Stimulated activated CD4-positive, alpha-beta T cell treated with anti-CD3 and anti-CD28 coated beads, Interleukin-12 subunit alpha, Interleukin-12 subunit beta, amount 100 ng/mL, for 48 hours (primary cell): ENCODE measurements at places on chromosomes 2 and 18.

GRCh38 chr18:48454261-48454757 is 45.1 kb upstream of the ZBTB7C start:
- no peak for DNase-seq

- DNase-seq, result no peak
These were observed 130.2 kb downstream of the EXOC6B start for GRCh38 chr2:72695676-72696075.

DNA sequence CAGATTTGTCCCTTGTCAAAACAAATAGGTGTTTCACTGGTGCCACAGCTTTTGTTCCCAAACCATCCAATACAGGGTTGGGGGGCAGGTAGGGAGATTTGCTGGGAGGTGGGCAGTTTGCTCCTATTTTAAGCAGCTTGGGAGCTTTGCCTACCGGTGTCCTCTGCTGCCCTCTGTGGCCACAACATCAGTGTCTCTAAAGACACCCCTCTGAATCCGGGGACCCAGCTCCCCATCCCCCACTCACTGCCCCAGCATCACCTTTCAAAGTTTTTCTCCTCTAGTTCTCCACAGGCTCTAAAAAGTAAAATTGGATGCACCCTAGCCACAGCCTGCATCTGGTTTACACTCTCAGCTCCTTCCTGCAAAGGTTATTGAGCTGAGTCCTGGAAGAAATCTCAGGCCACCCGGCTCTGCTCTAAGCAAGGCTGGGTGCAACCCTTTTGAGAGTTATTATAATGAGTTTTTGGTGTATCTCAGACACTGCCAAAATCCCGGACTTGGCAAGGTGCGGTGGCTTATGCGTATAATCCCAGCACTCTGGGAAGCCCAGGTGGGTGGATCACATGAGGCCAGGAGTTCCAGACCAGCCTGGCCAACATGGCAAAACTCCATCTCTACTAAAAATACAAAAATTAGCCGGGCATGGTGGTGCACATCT is 2.9 kb upstream of the EPAS1 start:
- no peak for DNase-seq

- DNase-seq, result no peak
These were observed 23.4 kb upstream of the C1QL2 start for GRCh38 chr2:119181791-119182445.

DNA sequence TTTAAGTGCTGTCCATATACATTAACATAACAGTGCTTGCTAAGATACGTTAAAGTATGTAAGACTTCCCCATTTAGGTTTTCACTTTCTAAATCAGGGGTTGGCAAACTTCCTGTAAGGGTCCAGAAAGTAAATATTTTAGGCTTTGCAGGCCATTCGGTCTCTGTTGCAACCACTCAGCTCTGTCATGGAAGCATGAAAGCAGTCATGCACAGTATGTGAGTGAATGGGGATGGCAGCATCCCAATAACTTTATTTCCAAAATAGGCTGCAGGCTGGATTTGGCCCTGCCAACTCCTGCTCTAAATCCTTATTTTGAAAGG is 128.7 kb downstream of the PLA2R1 start:
- DNase-seq, result no peak

DNA sequence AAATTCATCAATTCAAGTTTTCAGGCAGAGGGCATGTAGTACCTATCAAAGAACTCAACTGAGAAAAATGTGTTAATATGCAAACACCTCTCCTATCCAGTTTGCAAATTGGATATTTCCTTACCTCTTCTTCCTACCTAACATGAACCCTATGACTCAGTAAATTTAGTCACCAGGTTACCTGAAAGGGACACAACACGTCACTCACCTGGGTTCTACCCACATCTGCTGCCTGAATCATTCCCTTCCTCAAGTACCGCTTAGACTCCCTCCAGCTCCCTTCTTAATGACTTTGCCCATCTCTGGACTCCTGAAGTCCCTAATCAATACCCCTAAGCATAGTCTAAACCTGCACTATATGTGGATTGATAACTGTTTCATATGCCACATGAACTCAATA is 10.4 kb downstream of the ANKRD44 start:
- no peak for DNase-seq

DNA sequence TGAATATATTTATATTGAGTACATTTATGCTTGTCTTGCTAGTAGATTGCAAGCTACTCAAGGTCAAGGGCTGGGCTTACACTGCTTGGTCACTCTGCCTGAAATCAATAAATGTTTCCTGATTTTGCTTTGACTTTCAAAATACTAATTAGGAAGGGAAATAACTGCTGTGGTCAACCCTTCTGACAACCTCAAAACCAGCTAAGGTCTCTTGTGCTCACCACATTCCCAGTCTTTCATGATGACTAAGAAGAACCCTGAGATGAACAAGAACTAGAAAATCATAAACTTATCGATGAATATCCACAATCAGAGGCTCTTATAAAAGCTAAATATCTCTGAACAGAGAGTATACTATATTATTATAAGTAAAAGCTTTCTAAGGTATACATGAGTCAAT is 33.3 kb downstream of the ABCB11 start:
- no peak for DNase-seq

DNA sequence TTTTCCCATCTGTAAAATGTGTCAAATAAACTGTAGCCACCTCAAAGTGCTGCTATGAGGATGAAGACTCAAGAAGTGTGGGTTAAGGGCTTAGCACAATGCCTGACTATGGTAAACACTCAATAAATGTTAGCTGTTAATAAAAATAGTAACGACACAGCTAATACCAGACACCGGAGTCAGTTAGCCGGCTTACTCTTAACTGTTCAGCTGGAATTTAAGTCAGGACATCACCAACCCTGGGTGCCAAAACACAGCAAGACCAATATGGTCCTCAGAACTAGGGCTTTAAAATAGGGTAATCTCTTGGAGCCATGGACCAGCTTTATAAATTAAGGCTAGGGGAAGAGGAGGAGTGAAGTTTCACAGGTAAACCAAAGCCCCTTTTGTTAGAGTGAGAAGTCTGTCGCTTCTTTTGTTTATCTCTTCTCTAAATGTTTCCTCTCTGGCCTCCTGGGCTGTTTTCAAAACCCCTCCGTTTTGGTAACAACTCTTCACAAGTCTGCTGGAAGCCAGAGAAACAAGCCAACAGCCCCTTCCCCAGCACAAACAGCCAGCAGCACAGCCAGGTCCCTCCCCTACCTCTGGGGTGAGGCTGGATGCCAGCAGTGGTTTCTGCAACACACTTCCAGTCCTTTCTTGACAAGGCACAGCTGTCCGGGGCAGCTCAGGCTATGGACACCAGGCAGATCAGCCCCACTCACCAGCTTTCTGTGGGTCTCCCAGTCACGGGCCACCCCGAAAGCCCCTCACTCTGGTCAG is 13.8 kb upstream of the FZD7 start:
- no peak for DNase-seq

DNA sequence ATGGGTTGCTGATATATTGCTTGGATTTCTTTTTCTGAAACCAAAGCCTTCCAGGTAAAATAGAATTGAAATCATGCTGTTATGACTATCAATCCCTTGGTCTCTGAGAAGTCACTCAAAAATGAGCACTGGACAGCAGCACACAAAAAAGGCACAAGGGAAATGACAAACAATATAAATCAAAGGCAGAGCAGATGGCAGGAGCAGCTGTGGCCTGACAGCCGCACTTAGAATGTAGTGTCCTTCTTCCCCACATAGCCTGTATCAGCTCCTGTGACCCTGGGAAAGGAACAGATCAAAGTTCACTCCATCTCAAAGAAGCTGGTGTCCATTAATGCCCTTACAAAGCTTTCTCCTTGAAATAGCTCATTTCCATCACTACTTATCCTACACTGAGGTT is 326.7 kb downstream of the SUCLG1 start:
- DNase-seq, result no peak

GRCh38 chr2:92073036-92073814 is 2798.0 kb upstream of the TEKT4 start:
- DNase-seq, result no peak

DNA sequence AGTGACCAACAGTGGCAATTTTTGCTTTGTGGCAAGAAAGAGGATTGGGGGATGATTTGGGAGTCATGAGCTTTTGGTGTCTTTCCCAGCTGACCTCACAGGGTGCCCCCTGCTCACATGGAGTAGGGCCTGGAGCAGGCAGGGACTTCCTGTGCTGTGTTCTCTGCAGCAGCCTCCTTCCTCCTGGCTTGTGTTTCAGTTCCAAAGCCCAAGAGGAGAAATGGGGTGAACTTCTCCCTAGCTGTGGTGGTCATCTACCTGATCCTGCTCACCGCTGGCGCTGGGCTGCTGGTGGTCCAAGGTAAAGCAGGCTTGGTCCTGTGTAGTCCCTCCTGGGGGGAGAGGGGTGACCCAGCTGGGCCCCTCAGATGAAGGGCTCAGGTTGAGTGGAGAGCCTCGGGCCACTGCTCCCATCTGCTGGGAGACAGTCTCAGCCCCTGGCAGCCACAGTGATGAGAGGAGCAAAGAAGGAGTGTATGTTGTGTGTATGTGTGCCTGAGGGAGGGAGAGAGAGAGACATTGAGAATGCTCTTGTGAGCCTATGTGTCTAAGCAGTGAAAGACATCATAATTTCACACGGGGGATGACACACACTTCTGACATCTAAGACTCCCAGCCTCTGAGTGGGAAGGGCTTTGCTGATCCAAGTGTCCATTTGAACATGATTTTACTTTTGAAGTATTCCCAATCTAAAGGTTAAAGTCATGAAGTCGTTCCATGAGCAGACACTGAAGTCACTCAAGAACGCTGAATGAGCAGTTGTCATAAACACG is 27.2 kb downstream of the MARCO start:
- DNase-seq, result no peak

GRCh38 chr2:198615972-198616371 is 811.6 kb downstream of the PLCL1 start:
- no peak for DNase-seq

- DNase-seq, result no peak
These were observed 21.2 kb upstream of the UGGT1 start for GRCh38 chr2:128069769-128070168.

DNA sequence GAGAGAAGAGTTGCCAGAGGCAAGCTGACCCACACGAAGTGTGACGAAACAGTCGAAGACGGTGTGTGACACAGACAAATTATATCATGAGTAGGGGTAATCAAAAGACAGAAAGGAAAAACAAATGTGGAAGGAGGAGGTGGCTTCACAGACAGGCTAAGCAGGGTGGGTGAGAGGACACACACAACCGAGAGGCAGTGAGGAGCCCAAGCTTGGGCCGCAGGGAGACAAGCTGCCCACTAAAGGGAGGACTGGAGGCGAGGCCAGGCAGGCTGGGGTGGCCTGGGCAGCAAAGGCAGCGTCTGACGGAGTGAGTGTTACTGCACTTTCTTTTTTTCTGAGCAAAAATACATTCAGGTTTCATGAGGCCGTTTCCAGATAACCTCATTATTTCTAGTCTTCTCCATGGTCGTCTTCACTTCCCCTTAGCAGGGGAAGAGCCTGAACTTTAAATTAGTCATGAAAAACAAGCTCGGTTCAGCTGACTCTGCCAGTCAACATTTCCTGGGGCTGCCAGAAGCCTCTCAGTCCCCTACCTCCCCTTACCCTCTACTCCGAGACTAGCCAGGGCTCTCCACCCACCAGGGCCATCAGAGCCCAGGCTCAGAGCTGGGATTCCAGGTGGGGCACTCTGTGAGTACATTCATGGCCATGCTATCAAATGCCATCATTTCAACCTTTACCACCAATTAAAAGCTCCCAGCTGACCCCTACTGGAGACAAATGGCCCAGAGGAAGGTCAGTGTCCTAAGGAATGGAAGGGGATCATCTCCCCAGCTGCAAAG is 13.8 kb upstream of the ZFP36L2 start:
- no peak for DNase-seq
